Non-pigmented ciliary epithelial cell (primary cell): ENCODE measurements at places on chromosomes 13 and 19.
A peak's percentile ranks its signal among the peaks of the same experiment; 100 is the strongest.

GRCh38 chr19:14379294-14380065 lies 1.8 kb upstream of the ADGRE5 start:
- no peak for DNase-seq

GRCh38 chr19:55441319-55441691 lies 1.8 kb downstream of the SHISA7 start:
- DNase-seq = no peak

DNA sequence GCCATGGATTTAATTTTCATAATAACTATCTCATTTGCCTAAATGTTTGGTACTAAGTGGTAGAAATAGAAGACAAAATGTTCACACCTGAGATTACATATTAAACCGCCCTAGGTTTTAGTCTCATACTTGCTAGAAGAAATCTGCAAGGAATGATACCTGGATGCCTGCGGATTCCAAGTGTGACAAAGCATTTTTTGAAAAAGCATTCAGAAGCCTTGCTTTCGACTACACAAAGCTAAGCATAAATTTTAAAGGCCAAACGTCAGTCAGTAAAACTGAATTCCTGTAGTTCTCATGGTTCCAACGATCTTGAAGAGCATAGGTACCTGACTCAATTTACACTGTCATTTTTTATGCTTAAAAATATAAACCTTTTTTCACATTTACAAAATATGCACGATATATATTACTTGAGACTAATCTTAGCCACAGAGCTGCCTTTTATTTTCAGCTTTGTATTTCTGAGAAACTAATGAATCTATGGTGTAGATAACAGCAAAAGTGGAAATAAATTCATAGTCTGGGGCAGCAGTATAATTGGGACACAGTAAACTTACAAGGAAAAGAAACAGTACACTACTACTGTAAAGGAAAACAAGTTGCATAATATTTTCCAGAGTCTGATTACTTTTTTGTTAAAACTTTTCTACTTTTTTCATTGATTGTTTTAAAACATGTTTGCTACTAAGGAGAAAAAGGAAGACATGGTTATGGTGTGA lies 1.2 kb upstream of the LRRC63 start:
- no peak for DNase-seq

DNA sequence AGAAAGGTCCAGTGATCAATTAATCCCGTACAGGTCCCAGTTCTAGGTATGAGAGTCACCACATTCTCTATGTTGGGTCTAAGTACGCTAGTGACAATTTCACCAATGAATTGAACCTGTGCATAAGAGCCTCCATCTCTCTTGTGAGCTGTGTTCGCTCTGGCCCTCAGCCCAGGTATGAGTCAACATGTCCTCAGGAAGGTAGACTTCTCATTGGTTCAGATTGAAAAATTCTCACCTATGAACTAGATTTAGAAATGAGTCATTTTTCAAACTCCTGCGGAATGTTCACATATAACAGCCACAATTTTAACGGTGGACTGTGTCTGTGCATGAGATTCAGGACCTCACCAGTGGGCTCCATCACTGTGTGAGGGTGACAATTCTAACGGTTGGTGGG lies 12.7 kb upstream of the ZNF43 start:
- peak; percentile 20 for DNase-seq

DNA sequence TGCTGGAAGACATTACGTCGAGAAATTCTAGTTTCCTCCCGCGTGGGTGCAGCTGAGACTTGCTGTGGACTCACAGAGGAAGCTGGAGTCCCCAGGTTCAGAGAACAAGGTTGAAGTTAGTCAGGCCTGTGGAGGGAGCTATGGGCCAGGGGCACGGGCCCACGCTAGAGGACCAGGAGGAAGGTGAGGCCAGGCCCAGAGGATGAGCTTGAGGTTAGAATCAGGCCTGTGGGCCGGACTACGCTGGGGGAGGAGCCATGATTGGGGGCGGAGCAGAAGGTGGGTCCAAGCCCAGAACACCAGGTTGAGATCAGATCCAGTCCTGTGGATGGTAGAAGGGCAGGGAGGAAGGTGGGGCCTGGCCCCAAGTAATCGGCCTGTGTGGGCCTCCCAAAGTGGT lies 32.6 kb downstream of the ZNF846 start:
- no peak for DNase-seq

DNA sequence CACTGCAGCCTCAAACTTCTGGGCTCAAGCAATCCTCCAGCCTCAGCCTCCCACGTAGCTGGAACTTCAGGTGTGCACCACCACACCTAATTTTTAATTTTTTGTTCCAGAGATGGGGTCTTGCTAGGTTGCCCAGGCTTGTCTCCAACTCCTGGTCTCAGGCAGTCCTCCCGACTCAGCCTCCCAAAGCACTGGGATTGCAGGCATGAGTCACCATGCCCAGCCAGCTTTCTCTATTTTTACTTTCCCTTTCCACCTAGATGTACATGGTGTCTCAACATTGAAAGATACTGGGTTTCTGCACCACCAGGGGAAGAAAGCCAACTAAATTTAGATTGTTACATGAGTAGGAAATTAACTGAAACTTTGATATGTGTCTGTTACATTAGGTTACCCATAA lies 13.8 kb upstream of the ZNF846 start:
- DNase-seq = no peak

DNA sequence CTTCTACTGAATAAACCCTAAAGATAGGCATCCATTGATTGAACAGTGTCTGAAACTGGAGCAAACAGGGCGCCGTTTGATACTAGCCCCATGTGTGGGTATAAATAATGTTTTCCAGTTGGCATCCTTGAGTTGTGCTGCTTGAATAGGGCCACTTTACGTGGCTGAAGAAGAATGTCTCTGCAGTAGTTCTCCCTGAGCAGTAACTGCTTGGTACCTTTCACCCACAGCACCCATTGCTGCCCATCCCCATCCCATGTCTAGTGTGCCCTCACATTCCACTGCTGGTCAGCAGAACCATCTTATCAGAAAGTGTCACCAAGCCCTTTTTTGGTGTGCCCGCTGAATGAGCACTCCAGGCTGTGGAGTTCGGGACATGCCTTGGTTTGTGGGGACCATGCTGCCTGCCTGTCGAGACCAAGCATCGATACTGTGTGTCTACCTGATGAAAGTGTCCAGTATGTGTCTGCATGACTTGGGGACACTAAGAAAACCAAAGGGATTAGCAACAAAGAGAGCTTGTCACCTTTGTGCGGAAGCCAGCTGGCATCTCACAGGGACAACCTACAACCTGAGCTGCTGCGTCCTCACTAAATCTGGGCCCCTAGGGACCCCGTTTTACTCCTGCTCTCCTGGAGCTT lies 162.0 kb downstream of the TM9SF2 start:
- no peak for DNase-seq

GRCh38 chr19:11247391-11247790 lies 8.0 kb downstream of the ANGPTL8 start:
- no peak for DNase-seq

- no peak for DNase-seq
These were observed 103.1 kb downstream of the SACS start for GRCh38 chr13:23330356-23330755.

DNA sequence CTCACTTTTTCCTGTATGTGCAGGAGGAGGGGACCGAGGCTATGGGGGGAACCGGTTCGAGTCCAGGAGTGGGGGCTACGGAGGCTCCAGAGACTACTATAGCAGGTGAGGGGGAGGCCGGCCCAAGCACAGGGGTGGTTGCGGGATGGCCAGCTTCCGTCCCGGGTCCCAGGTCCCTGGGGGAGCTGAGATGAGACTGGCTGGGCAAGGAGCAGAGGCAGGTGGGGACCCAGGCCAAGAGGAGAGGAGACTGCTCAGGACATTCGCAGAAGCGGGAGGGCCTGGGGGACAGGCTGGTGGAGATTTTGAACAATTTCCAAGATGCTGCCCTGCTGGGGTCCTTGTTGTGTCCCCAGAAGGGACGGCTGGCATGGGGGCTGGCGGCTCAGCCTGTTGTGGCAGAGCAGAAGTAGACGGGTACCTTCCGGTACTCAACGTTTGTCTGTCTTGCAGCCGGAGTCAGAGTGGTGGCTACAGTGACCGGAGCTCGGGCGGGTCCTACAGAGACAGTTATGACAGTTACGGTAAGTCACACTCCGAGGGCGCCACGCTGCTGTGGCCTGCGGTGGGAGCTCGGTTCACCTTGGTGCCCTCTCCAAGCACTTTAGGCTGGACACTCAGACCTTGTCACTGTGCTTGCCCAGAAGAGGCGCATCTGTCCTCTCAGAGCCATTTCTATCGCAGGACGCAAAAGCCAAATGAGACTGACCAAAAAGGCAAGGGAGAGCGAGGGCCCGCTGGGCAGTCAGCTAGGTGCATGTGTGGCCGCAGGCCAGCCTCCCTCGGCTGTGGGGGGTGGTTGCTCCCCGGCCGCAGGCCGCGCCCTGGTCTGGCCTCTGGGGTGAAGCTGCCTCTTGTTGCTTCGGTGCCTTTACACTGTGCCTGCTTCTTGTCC lies 2.6 kb downstream of the CIRBP start:
- DNase-seq = no peak

DNA sequence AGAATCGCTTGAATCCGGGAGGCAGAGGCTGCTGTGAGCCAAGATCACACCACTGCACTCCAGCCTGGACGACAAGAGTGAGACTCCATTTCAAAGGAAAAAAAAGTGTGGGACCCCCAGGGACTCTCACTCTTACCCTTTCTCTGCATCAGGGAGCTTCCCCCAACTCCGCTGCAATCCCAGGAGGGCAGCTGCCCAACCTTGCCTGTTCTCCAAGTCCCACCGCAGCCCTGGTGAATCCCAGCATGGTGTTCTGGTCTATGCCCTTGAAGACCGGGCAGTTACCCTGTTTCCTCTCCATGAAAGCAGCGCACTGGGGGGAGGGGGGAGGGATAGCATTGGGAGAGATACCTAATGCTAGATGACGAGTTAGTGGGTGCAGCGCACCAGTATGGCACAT lies 35.7 kb upstream of the DPRX start:
- no peak for DNase-seq

DNA sequence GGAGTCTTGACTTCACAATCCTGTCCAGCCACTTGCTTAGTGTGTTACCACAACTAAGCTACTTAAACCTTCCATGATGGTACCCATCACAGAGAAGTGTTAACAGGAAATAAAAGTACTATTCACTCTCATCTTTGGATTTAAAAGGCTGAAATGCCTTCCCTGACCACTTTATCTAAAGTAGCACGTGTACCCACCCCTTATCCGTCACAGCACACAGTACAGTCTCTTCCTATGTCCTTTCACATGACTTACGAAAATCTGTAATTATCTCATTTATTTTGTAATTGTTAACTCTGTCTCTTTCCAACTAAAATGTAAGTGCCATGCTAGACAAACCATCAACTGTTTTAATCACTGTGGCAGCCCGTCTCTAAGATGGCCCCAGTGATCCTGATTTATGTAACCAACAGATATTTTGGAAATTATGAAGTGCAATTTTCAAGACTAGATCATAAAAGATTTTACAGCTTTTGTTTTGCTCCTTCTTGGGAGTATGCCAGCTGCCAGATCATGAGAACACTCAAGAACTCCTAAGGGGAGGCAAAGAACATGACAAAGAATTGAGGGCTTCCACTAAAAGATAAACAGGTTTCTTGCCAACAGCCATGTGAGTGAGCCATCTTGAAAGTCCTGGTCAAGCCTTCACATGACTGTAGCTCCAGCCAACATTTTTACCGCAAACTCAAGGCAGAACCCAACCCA lies 44.9 kb downstream of the DIAPH3 start:
- no peak for DNase-seq

GRCh38 chr19:14015524-14016035 lies 9.5 kb upstream of the RFX1 start:
- DNase-seq = no peak

- DNase-seq = no peak
These were observed 37.0 kb upstream of the IGFL4 start for GRCh38 chr19:46077815-46078167.

- DNase-seq = no peak
These were observed 15.1 kb downstream of the ZNF160 start for GRCh38 chr19:53088091-53088490.

- no peak for DNase-seq
These were observed 207.9 kb upstream of the UFM1 start for GRCh38 chr13:38141792-38142191.

GRCh38 chr19:5016781-5017180 lies 47.9 kb downstream of the KDM4B start:
- DNase-seq = no peak

GRCh38 chr13:93466502-93467036 lies 240.0 kb downstream of the GPC6 start:
- DNase-seq = no peak

DNA sequence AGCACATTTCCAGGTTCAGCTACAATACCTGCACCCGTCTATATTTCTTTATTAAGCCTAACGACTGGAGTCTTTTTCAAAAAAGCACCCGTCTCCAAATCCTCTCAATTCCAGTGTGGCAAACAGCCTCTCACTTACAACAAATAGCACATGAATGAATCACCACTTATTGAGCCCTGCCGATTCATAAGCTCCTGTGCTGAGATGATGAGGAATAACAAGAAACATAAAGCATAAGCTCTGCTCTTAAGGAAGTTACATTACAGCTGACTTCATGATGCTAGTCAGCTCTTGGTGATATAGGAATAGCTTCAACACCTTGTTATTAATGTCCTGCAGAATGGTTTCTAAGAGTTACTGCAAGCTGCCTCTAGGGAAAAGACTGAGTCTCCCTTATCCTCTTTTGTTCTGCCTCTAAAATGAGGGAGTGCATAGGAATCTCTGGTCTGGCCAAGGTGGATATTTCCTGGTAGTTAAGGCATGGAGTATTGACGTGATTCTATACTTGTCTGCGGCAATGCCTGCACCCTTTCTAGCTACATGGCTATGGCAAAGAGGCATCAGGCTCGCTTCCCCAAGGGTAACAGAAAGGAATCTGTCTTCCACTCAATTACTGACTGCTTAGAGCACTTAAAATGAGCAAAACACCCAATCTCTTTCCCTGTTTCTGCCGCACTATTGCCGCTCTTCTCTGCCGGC lies 195.7 kb downstream of the KLF12 start:
- DNase-seq = peak; percentile 86

GRCh38 chr13:20366056-20366455 lies 133.9 kb upstream of the GJB6 start:
- no peak for DNase-seq

DNA sequence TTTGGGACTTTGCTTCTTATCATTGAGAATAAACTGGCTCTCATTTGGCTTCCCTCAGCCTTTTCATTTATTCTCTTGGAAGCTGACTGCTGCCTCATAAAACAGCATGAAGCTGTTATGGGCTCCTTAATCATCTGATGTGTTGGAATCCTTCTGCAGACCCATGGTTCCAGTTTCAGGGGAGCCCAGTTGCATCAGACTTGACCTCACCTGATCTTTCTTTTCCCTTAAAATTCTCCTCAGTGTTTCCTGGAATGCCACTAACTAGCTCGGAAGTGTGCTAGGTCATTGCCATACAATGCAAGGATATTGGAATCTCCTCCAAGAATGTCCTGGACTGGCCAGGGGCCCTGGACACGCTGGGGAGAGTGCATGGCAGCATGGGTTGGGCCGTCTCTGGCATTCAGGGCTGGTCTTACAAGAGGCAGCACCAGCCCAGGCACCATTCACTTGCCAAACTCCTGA lies 158.7 kb downstream of the FLT1 start:
- DNase-seq = no peak

GRCh38 chr13:26348966-26349365 lies 95.0 kb downstream of the CDK8 start:
- DNase-seq = no peak
